ENCODE measurements at places on chromosomes 11 and 22.
A peak's percentile ranks its signal among the peaks of the same experiment; 100 is the strongest.

- no peak for DNase-seq
These were observed 56.1 kb upstream of the LDLRAD3 start for GRCh38 chr11:35887737-35888136.

GRCh38 chr22:41481925-41482318 lies 13.0 kb downstream of the ACO2 start:
- no peak for DNase-seq

DNA sequence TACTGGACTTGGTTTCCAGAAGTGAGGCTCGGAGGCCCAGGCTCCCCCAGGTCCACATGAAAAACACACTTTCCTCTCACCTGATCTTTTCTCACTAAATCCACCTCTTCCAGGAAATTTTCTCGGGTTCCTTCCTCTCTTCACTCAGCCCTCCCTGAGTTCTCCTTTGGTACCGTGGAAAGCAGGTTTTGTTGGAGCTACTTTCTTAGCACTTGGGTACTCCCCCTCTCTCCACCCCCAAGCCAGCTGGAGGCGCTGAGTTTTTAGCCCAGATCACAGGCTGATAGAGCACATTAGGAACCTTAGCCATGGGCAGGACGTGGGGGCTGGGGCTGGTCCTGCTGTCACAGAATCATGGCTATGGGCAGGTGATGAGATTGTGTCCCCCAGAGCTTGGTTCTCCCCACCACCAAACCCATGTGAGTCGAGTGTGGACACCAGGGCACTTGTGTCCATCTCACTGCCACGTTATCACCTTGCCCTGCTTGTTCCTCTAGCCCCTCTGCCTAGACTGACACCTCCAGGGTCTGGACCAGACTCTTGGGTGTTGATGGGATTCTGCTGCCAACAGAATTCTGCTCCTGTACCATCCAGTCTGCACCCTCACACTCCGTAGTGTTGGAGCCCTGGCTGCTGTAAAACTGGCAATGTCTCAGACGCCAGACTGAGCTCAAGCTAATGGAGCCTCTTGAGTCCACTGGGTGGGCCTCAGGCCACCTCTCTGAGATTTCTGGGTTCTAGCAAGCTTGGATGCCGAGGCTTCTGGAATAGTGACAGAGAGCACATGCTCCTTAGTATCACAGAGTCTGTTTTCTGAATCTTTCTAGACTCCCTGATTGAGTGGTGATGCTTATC lies 74.9 kb upstream of the NARS2 start:
- DNase-seq = no peak

- DNase-seq = peak; percentile 42
These were observed 15.4 kb downstream of the FAM181B start for GRCh38 chr11:82718307-82718706.

- no peak for DNase-seq
These were observed 567.0 kb upstream of the CADM1 start for GRCh38 chr11:116071241-116071640.

DNA sequence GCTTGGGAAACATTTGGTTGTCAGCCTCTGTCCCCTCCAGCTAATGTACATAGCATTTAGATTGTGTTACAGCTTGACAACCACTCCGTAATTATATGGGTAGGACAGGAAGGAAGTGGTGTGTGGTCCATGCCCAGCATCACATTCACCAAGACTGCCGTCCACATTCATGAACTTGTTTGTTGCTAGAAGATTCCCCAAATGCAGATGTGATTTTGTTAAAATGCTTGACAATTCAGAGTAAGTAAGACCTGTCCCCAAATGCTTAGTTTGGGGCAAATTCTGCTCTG lies 1482.7 kb downstream of the TBC1D22A start:
- no peak for DNase-seq

GRCh38 chr22:49789289-49790141 lies 38.2 kb downstream of the BRD1 start:
- no peak for DNase-seq

DNA sequence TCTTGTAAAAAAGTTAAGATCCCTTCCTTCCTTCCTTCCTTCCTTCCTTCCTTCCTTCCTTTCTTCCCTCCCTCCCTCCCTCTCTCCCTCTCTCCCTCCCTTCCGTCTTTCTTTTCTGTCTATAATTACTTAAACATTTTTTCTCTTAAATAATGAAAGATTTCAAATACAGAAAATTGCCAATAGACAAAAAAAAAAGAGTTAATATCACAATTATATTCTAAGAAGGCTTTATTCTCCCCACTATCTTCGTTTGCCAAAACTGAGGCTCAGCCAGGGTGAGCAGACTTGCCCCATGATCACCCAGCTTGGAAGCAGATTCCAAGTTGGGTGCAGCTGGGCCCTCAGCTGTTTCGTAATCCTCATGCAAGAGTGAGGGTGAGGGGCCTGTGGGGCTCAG lies 327 bp upstream of the CACNA1I start:
- no peak for DNase-seq

DNA sequence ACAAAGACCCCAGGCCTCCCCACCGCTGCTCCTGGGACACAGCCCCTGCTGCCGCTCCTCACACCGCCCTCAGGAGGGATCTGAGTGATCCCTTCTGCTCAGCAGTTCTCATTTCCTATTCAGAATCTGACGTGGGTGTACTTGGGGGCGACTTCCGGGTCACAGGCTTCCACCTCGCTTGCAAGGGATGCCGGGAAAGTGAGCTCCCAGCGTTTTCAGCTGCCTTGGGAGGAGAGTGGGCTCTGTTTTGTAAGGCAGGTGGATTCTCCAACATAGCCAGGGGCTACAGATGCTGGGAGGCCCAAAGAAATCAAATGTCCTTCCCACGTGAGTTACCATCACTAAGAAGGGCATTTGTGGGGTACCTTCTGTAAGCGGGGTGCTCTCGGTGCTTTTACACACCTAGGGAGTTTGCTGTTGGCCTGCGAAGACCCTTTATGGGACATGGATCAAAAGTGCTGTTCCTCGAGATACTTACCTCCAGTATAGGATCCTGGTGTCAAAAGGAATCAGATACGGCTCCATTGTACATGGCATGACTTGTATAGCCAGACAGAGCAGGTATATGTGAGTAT lies 9.7 kb upstream of the LRRC10B start:
- DNase-seq = peak; percentile 48

- DNase-seq = no peak
These were observed 223.8 kb downstream of the BLID start for GRCh38 chr11:121892131-121892681.

- DNase-seq = peak; percentile 24
These were observed 119.1 kb downstream of the WT1 start for GRCh38 chr11:32316232-32316631.
